ENCODE measurements at places on chromosomes 1 and 21.

GRCh38 chr1:9263984-9264872 lies 28.5 kb upstream of the SPSB1 start:
- no peak for DNase-seq

DNA sequence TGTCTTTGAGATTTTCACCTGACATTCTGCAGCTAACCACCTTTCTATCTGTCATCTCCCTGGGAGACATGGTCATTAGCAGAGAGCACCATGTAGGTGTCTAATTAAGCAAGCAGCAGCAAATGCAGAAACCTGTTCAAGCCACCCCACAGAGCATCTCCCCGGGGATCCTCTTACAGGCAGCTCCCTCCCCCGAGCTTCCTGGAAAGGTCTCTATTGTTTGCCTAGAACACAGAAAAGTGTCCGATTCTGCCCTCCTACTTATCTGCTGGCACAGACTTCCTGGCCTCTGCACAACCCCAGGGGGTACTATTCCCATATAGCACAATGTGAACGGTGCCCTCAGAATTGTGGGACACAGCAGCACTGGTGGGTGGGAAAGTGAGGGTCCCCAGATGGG lies 46.1 kb downstream of the PLEKHA6 start:
- no peak for DNase-seq

- no peak for DNase-seq
Observed at GRCh38 chr21:31713973-31714740, 17.8 kb downstream of the SCAF4 start.

DNA sequence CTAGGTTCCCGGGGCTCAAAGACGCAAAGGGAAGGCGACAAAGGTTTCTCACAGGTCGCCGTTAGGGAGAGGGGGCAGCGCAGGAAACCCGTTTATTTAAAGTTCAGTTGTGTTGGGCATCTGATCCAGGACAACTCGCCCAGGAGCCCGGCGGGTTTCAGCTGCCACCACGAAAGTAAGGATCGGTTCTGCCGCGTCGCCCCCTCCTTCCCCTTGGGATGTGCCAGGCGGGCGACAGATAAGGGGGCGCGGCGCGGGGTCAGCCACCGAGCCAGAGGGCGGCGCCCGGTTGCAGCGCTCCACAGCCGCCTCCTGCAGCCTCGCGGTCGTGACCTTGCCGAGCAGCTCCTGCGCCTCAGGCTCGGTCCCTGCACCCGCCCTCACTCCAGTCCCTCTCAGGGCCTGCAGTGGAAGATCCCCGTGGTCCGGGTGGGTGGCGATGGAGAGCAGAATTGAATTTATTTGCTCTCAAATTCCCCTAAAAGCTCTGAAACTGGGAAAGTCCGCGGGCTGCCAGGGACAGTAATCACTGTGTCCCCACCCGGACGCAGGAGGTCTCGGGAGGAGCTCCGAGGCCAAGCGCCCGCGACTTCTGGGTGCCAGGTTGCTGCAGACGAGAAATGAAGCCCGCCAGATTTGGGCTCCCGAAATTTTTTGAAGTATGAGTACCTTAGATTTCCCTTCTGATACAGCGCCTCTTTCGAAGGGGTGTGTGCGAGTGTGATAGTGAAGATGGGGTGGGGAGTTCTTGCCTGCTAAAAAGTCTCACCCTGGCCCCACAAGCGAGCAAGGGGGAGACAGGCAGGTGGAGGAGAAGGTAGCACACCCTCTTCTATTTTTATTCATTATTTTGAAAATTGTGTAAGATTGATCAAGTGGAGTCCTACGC lies 28.4 kb upstream of the NFIA start:
- no peak for DNase-seq

GRCh38 chr1:170881268-170882265 lies 53.8 kb upstream of the MROH9 start:
- no peak for DNase-seq

DNA sequence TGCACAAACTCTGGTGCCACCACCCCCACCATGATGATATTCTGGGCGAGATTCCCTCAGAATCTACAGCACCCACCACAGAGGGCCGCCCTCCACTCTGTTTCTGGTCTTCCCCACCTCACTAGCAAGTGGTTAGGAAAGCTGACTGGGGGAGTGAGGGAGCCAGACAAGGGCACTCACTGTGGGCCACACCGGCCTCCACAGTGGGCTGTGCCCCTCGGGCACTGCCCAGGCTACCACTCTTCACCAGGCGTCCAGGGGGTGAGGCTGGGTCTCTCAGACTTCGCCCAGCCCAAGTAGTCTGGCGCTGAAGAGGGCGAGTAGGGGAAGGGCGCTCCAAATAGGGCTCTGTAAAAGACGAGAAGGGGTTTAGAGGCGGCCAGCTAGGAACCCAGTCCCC lies 11.2 kb upstream of the GATAD2B start:
- no peak for DNase-seq

DNA sequence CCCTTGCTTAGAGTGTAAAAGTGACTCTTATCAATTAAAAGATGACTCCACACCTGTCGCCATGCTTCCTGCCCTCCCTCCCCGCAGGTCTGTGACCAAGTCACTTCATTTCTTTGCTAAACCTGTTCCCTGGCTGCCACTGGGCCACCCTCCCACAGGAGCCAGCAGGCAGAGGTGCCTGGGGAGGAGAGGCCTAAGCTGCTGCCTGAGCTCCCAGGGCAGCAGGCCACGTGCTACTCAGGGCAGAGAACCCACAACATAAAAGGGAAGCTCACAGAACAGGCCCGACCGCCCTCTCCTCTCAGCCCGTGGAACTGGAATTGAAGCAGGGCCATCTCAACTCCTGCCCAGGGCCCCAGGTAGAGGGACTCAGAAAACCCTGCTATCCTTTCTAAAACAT lies 4.9 kb downstream of the C1orf198 start:
- DNase-seq = no peak

DNA sequence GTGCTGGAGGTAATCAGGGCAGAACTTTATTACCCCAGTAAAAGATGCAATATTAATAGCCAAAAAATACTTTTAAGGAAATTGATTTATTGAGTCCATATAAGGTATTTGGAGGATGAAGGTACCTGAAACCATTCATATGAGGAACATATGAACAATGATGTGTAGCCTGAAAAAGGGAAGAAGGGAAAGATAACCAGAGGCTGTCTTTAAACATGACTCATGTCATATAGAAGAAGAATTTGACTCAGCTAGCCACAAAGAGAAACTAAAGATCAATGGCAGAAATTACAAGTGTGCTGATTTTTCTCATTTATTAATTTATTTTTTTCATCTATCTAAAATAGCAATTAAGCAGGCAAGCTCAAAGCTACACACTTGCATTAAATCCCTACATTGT lies 136.2 kb upstream of the DUSP10 start:
- DNase-seq = no peak

GRCh38 chr1:66302184-66302742 lies 231.7 kb upstream of the SGIP1 start:
- DNase-seq = no peak

- DNase-seq = no peak
Observed at GRCh38 chr1:213369465-213369864, 318.4 kb downstream of the RPS6KC1 start.

DNA sequence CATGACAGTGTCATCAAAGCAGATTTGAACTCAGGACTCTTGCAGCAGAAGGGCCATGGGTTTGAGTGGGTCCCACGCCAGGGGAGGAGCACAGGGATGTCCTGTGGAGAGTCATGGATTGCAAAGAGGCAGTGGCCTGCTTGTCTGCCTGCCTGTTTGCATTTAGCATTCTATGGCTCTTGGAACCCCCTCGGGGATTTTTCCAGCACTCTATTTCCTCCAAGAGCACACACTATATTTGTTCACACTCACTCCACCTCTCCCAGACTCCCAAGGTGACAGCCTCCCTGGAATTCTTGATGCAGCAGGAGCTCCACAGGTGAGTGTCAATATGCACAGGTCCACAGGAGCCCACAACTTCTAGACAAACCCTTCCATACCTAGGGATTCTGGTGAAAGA lies 73.1 kb upstream of the LRRN2 start:
- no peak for DNase-seq
